Fibroblast of villous mesenchyme (primary cell): ENCODE measurements at places on chromosomes 5 and 9. TPM values are rescaled to one million over a fixed set of nuclear protein-coding genes. Genes with fewer than 3 reads are reported as not detected.

GRCh38 chr5:147065071-147065470 lies 169.8 kb upstream of the STK32A start:
- DNase-seq, result no peak

Gene GRXCR2
- not detected in 2 replicates for total RNA-seq

Gene IL5
- not detected in 2 replicates for total RNA-seq

DNA sequence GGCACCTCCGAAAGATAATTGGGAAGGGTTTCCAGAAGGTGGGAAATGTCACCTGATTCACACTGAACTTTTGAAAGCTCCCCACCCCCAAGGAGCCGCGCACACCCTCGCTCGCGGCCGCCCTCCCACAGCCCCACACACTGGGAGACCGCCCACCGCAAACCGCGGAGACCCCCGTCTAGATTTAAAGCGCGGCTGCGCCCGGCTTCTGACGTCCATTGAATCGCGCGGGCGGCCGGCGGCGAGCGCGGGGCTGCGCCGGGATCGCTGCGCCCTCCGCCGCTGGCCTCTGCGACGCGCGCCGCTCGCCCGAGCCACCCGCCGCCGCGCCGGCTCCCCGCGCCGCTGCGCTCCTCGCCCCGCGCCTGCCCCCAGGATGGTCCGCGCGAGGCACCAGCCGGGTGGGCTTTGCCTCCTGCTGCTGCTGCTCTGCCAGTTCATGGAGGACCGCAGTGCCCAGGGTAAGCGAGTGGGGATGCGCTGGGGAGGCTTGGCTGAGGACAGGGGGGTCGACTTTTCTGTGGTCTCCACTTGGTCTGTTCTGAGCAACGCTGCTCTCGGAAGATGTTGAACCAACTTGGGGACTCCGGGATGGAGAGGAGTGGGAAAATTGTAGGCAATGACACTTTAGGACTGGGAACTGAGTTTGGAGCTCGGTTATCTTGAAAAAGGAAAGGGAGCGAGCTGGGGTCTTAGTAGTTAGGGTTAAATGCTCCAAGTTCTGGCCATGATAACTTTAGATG lies at the start of gene FST:
Gene FST, plus strand, starts transcription at position 214 of the 743 bp plus-strand sequence. Its CDS starts 163 bp downstream, at position 377.
- peak; percentile 54 for DNase-seq

Gene CCDC152
- total RNA-seq, result 0.86 and 0.97 TPM in 2 replicates

Gene MYMK
- total RNA-seq, result not detected in 2 replicates

GRCh38 chr9:106956971-106957370 lies 94.0 kb downstream of the ZNF462 start:
- DNase-seq, result peak; percentile 62

Gene PCDHB1
- not detected in 2 replicates for total RNA-seq

- DNase-seq, result peak; percentile 30
Observed at GRCh38 chr9:69745716-69746437, 13.9 kb downstream of the PTAR1 start.

Gene STPG3
- not detected in 2 replicates for total RNA-seq

GRCh38 chr5:35477911-35478310 lies 139.8 kb upstream of the SPEF2 start:
- no peak for DNase-seq

Gene MYORG
- 0.64 and 1.3 TPM in 2 replicates for total RNA-seq

Gene PCDH1
- total RNA-seq, result 0.43 and 3.5 TPM in 2 replicates

DNA sequence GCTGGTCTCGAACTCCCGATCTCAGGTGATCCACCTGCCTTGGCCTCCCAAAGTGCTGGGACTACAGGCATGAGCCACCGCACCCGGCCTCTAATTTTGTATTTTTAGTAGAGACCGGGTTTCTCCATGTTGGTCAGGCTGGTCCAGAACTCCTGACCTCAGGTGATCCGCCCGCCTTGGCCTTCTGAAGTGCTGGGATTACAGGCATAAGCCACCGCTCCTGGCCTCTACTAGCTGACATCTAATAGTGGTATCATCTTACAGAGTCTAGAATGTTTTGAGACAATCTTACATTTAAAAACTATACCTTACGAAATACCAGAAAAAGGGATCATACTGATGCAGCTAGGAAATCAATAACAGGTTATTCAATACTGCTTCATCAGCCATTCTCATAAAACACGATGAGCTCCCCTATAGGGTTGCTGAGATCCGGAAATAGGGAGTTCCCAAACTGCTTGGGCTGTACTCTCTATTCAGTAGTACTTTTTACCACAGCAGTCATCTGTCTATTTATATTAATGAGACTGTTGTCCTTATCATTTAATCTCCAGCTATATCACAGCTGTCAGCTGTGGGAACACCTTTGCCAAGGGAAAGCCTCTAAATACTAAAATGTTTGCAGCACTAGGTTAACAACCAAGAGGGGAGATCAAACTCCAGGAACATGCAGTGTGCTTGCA lies 8.1 kb upstream of the UBE2D2 start:
- DNase-seq, result no peak

DNA sequence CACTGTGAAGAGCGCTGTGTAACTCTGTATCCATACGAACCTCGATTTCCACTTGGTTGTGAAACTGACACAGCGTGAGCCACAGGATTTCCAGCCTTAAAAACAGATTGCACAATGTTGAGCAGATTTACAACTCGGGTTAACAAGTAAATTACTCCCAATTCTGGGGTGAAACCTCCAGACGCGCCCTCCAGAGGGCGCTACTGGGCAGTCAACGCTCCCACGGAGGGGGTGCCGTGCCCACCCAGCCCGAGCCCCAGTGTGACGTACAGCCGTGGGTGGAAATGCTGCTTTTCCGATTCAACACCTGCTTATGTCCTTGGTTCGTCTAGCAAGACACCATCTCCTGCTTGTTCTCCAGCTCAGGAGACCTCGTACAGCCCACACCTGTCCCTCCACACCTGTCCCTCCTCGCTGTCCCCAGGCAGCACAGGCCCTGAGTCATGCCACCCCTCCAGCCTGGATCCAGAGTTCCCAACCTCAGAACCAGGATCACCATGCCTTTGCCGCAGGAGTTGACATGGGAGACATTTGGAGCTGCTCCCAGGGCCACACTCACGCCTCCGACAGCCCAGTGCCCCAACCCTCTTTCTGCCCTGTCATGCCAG lies 34.4 kb upstream of the SLC6A3 start:
- DNase-seq, result peak; percentile 95

GRCh38 chr5:176187276-176188062 lies 50.8 kb upstream of the SIMC1 start:
- DNase-seq, result no peak

DNA sequence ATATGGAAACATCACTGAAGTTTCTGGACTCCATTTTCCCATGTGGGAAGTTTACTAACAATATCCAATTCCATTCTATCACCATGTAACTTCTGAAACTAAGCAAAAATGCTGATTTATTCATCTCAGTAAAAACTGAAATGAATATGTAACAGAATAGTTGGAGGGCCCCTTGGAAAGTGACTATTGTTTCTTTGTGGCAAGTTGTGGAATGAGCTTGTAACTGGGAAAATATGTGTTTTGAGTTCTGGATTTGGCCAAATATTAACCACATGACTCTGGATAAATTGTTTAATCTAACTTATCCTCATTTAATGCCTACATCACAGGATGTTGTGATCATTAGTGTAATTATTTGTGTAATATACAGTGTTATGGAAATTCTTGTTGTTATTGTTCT lies 619.3 kb downstream of the TLE4 start:
- DNase-seq, result peak; percentile 0

GRCh38 chr5:61330341-61330844 lies 1.7 kb upstream of the ZSWIM6 start:
- peak; percentile 72 for DNase-seq

GRCh38 chr9:36935768-36936497 lies 98.1 kb downstream of the PAX5 start:
- DNase-seq, result no peak

DNA sequence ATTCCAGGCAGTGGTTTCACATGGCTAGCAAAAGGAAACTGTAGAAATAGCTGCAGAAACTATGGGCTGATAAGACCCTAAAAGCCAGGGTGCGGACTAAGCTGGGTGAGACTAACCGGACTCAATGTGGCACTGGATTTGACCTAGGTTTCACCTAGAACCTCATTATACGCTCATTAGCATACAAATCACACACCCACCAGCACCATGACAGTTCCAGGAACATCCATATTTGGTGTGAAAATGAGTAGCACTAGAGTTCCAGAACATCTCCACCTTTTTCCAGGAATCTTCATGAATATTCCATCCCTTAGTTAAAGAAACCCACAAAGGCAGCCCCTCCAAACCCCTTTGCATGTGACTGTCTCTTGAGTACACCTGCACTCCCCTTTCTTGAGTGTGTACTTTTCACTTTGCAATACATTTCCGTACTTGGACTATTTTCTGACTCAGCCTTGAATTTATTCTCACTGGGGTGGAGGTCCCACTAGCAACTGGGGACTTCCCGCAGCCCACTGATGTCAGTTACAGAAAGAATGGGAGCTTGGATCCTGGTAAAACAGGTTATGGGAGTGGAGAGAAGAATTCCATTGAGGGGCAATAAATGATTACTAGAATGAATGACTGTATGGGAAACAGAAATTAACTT lies 58.0 kb upstream of the SPATA31C2 start:
- no peak for DNase-seq

GRCh38 chr5:98524773-98525172 lies 248.7 kb upstream of the RGMB start:
- DNase-seq, result no peak

DNA sequence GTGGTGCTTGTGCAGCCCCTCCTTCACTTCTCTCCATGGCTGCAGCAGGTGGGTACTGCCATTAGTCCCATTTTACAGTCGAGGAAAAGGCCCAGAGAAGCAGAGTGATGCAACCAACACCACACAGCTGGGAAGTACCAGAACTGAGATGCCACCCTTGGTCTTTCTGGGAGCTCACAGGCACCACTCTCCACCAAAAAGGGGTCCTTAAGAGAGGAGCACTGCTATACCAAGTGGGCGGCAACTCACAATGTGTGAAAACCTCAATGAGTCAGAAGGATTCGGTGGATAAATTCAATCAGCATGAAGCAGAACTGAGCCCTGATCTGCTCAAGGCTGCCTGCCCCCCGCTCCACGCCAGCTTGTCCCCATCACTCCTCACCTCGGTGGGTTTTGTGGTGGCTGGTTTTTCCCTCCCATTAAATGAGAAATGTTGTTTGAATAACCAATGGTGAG lies 213.7 kb downstream of the FSTL4 start:
- no peak for DNase-seq

Gene HINT1
- 146 and 183 TPM in 2 replicates for total RNA-seq

Gene ADRA1B
- under 0.01 and 0.43 TPM in 2 replicates for total RNA-seq

DNA sequence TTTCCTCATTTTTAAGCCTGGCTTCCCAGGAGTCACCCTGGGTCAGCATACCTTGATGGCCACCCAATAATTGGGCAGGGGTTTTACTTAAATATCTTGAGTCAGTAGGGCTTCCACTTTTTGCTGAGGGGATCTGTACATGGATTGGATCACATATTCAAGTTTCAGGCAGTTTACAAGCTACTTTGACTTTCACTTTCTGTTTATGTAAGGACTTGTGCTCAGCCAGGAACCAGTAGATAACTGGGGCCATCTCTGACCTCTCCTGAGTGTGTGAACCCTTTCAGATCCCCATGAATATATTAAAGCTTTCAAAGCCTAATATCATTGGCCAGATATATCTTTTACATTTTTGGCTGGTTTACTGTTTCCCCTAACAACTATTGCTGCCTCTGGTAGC lies 45.1 kb downstream of the SLCO6A1 start:
- no peak for DNase-seq

- DNase-seq, result no peak
Observed at GRCh38 chr5:147751-148150, 43.5 kb upstream of the LRRC14B start.

DNA sequence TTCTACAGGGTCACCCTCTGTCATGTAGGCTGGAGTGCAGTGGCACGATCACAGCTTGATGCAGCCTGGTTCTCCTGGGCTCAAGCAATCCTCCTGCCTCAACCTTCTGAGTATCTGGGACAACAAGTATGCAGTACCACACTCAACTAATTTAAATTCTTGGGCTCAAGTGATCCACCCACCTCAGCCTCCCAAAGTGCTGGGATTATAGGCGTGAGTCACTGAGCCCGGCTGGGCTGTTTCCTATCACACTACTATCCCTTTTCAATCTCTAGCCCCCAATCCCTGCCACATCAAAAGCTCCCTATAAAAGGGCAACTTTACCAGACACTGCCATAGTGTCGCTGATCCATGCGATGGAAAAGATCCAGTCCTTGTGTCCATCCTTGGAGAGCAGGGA lies 20.4 kb downstream of the DCAF12 start:
- DNase-seq, result no peak

Gene SLC35D2
- 14.8 and 19.0 TPM in 2 replicates for total RNA-seq

DNA sequence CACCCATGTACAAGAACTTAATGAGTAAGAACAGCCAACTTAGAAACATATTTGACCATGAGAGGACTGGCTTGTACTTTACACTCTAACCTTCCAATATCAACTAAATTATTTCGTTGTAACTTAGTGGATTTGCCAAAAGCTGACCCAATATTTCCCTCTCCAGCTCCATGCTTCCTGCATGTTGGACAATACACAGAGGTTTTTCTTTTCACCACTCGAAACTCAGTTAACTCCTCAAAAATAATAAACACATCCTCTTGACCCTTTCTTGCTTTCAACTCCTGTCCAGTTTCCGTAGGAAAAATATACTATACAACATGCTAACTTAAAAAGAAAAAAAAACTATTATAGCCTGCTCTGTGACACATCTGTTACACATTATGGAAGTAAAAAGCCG lies 188.9 kb downstream of the MPDZ start:
- no peak for DNase-seq

Gene FOXD4
- total RNA-seq, result under 0.01 and 0.43 TPM in 2 replicates

Gene SPEF2
- total RNA-seq, result 3.5 and 4.3 TPM in 2 replicates
